ENCODE measurements at places on chromosomes 11 and 22.

GRCh38 chr11:2213384-2213842 lies 41.8 kb upstream of the TH start:
- DNase-seq, result peak; percentile 53

- DNase-seq, result no peak
These were observed 46.2 kb downstream of the C11orf71 start for GRCh38 chr11:114354076-114354475.

DNA sequence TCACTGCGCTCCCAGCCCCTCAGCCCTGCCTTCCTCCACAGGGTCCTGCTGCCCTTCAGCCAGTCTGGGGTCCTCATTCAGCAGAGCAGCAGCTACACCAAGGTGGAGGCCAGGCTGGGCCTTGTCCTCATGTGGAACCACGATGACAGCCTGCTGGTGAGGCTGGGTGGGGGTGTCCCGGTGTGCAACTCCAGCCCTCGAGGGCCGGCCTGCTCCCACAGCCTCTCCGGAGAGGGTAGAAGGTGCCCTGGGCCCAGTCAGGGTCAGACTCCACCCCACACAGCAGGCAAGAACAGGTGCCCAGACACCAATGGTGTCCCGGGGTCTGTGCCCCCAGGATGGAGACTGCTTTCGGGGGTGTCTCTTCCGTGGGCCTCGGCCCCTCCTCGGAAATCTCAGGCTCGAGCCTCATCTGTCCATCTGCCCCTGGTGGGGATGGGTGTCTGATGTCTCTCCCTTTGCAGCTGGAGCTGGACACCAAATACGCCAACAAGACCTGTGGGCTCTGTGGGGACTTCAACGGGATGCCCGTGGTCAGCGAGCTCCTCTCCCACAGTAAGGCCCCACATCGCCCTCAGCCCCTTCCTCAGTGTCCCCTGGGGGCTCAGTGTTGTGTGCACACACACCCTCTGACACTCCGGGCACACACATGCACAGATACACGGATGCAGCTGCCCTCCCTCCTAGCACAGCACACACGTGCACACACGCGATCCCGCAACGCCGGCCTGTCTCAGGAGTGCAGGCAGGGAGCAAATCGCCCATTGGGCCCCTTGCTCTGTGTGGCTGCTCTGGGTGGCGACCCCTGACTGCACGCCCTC lies 4.9 kb downstream of the MUC5AC start:
- DNase-seq, result no peak

GRCh38 chr11:1938343-1939005 lies 8.7 kb upstream of the MRPL23 start:
- no peak for DNase-seq

GRCh38 chr11:102615077-102615893 lies 9.8 kb downstream of the MMP20 start:
- DNase-seq, result no peak

GRCh38 chr11:77752516-77752915 lies 68.0 kb downstream of the RSF1 start:
- no peak for DNase-seq

Measured in hematopoietic multipotent progenitor cell treated with erythropoietin and hydrocortisone succinate and interleukin-3 and kit ligand, for 4 days (in vitro differentiated cells).